ENCODE measurements at places on chromosomes 12 and 14.

- DNase-seq: no peak
Observed at GRCh38 chr14:55450539-55450938, 10.1 kb upstream of the TBPL2 start.

- no peak for DNase-seq
Observed at GRCh38 chr12:22238211-22238610, 96.3 kb downstream of the ST8SIA1 start.

DNA sequence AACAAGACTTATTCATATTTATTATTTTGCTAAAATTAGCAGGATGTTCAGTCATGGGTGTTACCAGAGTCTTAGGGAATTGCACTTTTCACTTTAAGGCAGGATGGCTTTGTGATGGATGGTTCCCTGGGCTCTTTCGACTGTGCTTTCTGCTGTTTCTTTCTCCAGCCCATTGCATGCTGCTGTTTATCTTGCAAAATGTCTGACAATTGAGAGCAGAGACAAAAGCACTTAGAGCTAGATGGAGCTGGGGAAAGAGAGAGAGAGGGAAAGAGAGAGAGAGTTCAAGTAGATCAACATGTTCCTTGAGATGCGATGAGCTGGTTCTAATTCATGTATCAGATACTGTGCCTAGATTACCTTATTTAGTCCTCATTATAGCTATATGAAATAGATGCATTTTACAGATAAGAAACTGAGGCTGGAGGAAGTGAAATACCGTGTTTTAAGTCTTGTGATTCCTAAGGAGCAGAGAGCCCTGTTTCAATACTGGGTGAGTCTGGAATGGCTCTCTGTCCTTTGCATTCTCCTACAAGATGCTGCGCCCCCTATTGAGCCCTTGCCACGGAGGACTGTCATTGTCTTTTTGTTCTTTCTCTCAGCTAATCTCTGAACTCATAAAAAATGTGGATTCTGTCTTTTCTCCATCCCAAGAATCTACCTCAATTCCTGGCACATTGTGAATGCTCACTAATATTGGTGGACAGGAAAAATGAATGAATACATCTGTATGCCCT is 227.9 kb downstream of the ALG10B start:
- DNase-seq: no peak

DNA sequence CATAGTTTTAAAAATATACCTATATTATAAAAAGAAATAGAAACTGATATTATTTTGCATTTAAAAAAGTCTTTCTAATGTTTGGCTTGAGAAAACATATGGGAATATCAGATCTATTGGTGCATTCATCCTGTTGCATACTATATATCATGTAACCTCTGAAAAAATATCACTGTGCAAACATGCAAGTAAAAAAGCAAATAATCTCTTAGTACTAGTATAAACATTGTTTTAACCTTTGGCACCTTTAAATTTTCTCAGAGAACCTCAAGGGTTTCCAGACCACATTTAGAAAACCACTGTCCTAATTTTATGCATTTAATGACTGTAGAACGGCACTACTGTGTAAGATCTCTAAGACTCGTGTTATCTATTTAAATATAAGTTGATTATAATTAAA is 416.8 kb downstream of the LRFN5 start:
- DNase-seq: no peak

- DNase-seq: no peak
Observed at GRCh38 chr12:22215467-22216253, 118.8 kb downstream of the ST8SIA1 start.

DNA sequence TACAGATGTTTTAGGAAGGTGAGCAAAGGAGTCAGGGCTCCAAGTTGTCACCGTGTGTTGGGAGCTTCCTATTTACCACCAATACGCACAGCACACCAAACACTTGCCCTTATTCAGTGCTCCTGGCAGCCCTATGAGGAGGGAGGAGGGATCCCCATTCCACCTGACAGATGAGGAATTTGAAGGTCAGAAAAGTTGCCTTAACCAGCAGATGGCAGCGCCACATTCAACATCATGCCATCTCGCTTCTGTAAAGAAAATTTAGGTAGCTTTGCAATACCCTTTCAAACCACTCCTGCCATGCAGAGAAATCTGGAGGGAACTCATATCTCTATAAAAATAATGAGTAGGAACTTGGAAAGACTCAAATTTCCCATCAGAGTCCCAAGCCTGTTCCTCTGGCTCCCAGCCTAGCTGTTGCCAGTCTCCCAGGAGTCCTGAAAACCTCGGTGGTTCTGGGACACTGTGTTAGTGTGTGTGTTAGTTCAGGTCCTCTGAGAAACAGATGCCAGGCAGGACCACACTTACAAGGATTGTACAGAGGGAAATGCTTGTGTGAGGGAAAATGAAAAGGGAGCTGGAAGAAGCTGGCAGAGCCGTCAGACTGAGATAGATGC is 410.5 kb downstream of the MED13L start:
- DNase-seq: no peak

- no peak for DNase-seq
Observed at GRCh38 chr12:59603754-59604153, 7.9 kb downstream of the SLC16A7 start.

GRCh38 chr14:67133595-67134441 is 55.4 kb upstream of the GARIN2 start:
- DNase-seq: no peak

GRCh38 chr14:71855399-71856036 is 76.7 kb upstream of the RGS6 start:
- DNase-seq: no peak

- no peak for DNase-seq
Observed at GRCh38 chr14:91891721-91892220, 24.4 kb upstream of the TC2N start.

DNA sequence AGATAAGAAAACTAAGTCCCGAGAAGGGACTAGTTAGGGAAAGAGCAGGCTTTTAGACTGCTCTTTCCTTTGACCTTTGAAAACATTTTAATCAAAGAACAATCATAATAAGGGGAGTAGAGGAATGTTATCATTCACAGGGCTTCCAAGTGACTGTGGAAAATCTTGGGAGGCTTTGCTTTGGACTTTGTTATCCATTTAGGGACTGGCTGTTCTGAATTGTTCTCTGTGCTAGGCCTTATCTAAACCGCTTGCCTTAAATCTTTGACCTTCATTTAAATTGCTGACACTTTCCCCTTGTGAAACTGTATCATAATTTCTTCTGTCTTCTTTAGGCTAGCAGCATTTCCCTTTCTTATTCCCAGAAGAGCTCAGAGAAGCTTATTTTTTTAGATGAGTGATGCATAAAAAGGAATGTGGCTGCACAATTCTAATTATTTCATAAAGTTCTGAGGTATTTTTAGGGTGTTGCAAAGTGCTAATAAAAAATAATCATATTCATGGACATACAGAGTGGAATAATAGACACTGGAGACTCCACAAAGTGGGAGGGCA is 9.5 kb upstream of the CALM1 start:
- no peak for DNase-seq

DNA sequence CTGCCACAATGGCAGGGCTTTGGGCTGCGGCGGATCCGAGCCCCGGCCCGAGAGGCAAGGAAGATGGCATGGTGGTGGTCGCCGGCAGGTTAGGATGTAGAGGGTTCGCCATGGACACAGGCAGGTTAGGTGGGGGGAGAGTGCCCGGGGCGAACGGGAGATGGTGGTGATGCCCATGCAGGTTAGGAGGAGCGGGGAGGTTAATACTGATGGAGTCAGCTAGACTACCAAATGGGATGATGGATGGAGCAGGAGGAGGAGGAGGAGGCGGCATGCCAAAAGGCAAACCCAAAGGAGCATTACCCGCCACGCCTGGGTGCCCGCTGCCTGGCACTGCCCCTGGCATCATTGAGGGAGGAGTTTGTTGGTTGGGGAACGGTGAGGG is 6.2 kb downstream of the MYL6 start:
- no peak for DNase-seq

GRCh38 chr12:46669720-46670119 is 156.1 kb downstream of the SLC38A4 start:
- no peak for DNase-seq

- DNase-seq: no peak
Observed at GRCh38 chr12:117461732-117462131, 100.3 kb upstream of the NOS1 start.

- DNase-seq: no peak
Observed at GRCh38 chr12:122106843-122107242, 28.3 kb downstream of the MLXIP start.

- no peak for DNase-seq
Observed at GRCh38 chr12:68673788-68674187, 13.0 kb upstream of the NUP107 start.

GRCh38 chr12:131333621-131334440 is 377.1 kb upstream of the SFSWAP start:
- DNase-seq: no peak

DNA sequence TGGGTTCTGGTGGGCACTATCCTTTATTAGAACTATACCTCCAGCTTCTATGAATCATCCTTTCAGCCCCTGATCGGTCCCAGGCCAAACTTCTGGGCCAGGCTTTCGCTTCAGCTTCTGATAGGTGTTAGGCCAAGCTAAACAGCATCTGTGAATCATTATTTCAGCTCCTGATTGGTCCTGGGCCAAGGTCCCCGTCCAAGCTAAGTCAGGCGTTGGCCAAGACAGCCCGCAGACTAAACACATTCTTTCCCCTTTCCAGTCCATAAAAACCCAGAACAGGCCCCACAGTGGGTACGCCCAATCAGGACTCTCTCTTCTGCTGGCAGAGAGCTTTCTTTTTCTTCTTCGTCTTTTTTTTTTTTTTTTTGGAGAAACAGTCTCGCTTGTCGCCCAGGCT is 1808.9 kb upstream of the SEL1L start:
- no peak for DNase-seq

- DNase-seq: no peak
Observed at GRCh38 chr14:72332871-72333270, 400.6 kb downstream of the RGS6 start.

GRCh38 chr14:23704890-23705289 is 68.7 kb downstream of the DHRS2 start:
- no peak for DNase-seq

GRCh38 chr12:28780096-28780495 is 369.0 kb upstream of the FAR2 start:
- DNase-seq: no peak

Measured in stimulated activated CD8-positive, alpha-beta memory T cell treated with anti-CD3 and anti-CD28 coated beads, Interleukin-4, amount 100 ng/mL, for 1 hour (primary cell).